Stimulated activated CD8-positive, alpha-beta memory T cell treated with anti-CD3 and anti-CD28 coated beads, Interleukin-12 subunit alpha, Interleukin-12 subunit beta, amount 100 ng/mL, for 1 hour (primary cell): ENCODE measurements at places on chromosomes 2 and 18.

- DNase-seq = peak; percentile 6
Observed at GRCh38 chr2:7031547-7032245, 114.5 kb downstream of the RNF144A start.

- no peak for DNase-seq
Observed at GRCh38 chr18:60053747-60054304, 154.0 kb downstream of the PMAIP1 start.

GRCh38 chr2:221571551-221572218 lies 419 bp downstream of the EPHA4 start:
- DNase-seq = no peak

GRCh38 chr2:240393831-240394410 lies 41.5 kb upstream of the GPC1 start:
- no peak for DNase-seq

- DNase-seq = no peak
Observed at GRCh38 chr2:77566582-77566981, 44.4 kb upstream of the LRRTM4 start.

DNA sequence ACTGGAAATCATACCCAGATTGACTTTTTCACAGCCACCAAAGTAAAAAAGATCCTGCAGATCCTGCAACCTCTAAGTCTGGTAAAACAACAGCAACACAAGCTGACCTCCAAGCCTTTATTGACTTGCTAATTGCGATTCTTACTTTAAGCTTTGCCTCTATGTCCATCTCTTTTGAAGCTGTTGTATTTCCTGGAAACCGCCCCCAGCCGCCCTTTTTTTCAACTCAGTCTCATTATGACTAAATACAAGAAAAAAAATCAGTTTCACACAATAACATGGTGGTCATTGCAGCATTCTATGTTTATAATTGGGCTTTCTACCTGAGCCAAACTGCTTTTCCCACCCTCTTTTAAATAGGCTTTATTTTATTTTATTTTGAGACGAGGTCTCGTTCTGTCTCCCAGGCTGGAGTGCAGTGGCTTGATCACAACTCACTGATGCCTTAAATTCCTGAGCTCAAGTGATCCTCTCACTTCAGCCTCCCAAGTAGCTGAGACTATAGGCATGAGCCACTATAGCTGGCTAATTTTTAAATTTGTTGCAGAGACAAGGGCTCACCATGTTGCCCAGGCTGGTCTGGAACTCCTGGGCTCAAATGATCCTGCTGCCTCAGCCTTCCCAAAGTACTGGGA lies 76.2 kb downstream of the MOGAT1 start:
- no peak for DNase-seq
